Stimulated activated CD4-positive, alpha-beta T cell treated with anti-CD3 and anti-CD28 coated beads, Interleukin-4, amount 100 ng/mL, for 48 hours (primary cell): ENCODE measurements at places on chromosomes 16 and 17.

GRCh38 chr17:15348021-15348420 lies 6.6 kb upstream of the TEKT3 start:
- no peak for DNase-seq

DNA sequence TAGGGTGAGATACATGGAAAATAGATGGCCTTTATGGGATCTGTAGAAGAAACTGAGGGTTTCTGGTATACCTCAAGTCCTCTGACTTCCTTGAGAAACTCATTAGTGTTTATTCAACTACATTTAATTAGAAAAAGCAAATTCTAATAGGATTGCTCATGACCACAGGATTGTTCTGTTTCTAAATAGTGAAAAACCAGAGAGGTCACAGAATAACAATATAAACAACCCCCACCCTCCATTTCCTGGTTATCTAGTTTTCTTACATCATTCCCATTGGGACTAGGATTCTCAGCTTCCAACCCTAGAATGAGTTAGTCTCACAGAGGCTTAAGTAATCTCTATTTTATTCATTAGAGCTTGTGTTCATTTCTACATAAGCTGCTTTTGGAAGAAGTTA lies 30.0 kb downstream of the SF3B3 start:
- no peak for DNase-seq

GRCh38 chr16:6704306-6704930 lies 628.2 kb upstream of the RBFOX1 start:
- no peak for DNase-seq

DNA sequence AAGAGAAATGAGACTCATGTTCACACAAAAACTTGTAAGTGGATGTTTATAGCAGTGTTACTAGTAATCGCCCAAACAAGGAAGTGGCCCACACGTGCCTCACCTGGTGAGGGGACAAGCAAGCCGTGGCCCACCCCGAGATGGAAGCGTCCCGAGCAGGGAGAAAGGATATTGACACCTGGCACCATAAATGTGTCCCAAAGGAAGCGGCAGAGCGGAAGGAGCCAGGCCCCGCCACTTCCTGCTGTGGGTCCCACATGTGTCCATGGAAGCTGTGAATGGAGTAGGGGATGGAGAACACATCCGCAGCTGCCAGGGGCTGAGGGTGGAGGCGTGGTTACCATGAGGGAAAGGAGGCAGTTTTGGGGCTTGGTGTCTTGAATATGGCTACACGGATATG lies 18.9 kb downstream of the KCNJ18 start:
- DNase-seq, result no peak

- no peak for DNase-seq
Observed at GRCh38 chr17:30547778-30548573, 70.8 kb downstream of the GOSR1 start.

DNA sequence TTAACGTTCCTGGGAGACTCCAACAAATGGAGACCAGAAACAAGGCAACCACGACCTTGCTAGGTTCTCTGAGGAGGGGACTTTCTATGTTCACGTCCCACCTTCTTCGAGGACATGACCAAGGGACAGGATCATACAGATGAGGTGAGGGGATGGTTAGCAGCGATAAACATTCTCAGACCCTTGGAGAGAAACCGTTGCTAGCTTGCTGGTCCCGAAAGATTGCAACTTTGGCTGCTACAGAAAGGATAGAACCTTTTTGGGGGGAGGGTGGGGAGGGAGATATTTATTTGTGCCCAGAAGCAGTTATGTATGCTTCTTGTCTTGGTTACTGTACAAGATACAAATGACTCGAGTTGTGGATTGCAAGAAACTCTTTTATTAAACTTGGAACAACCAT lies 35.3 kb upstream of the KCNJ2 start:
- no peak for DNase-seq

GRCh38 chr16:13660807-13661206 lies 259.1 kb upstream of the ERCC4 start:
- DNase-seq, result no peak

- DNase-seq, result no peak
Observed at GRCh38 chr16:84886497-84887090, 66.8 kb downstream of the CRISPLD2 start.

DNA sequence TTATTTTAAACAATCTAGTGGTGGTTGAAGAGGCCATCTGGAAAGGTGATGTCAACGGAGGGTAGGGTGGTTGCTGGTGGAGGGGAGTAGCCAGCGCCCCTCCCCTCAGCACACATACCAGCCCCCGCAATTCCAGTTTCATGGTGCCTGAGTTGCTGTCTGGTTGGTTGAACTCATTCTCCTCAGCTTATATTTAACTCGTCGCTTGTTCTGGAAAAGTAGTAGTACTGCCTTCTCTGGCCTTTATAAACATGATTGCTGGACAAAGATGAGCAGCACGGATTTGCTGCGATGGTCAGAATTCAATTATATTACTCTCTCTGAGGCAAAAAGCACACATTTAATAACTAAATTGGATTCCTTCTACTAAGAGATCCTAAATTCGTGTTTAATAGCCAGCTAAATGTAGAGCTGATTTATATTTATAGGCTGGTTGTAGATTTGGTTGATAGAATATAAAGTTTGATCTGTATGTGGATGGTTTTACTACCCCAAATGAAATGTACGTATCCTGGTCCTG lies 238.0 kb upstream of the TBX2 start:
- DNase-seq, result no peak

- no peak for DNase-seq
Observed at GRCh38 chr16:88341551-88342290, 41.0 kb upstream of the ZNF469 start.

DNA sequence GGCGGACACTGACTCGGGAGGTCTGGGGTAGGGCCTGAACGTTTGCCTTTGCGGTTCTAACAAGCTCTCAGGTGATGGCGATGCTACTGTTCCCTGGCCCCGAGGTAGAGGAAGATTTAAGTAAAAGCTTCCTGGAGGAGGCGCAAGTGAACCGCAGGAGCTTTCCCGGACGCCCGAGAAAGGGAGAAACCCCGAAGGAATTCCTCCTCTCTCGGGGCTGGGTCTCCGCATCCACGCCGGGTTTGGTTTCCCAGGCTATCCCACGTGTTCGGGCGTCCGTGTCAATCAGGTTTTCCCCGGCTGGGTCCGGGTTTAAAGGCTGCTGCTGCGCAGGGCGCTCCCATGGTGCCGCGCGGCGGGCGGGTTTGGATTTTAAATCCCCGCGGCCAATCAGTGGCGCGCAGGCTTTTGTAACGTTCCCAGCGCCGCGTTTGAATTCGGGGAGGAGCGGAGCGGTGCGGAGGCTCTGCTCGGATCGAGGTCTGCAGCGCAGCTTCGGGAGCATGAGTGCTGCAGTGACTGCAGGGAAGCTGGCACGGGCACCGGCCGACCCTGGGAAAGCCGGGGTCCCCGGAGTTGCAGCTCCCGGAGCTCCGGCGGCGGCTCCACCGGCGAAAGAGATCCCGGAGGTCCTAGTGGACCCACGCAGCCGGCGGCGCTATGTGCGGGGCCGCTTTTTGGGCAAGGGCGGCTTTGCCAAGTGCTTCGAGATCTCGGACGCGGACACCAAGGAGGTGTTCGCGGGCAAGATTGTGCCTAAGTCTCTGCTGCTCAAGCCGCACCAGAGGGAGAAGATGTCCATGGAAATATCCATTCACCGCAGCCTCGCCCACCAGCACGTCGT lies at the start of gene PLK1:
TSS of gene PLK1 (plus strand) at position 460 of the 844 bp plus-strand sequence. CDS start at position 504, 44 bp downstream.
- peak; percentile 81 for DNase-seq

DNA sequence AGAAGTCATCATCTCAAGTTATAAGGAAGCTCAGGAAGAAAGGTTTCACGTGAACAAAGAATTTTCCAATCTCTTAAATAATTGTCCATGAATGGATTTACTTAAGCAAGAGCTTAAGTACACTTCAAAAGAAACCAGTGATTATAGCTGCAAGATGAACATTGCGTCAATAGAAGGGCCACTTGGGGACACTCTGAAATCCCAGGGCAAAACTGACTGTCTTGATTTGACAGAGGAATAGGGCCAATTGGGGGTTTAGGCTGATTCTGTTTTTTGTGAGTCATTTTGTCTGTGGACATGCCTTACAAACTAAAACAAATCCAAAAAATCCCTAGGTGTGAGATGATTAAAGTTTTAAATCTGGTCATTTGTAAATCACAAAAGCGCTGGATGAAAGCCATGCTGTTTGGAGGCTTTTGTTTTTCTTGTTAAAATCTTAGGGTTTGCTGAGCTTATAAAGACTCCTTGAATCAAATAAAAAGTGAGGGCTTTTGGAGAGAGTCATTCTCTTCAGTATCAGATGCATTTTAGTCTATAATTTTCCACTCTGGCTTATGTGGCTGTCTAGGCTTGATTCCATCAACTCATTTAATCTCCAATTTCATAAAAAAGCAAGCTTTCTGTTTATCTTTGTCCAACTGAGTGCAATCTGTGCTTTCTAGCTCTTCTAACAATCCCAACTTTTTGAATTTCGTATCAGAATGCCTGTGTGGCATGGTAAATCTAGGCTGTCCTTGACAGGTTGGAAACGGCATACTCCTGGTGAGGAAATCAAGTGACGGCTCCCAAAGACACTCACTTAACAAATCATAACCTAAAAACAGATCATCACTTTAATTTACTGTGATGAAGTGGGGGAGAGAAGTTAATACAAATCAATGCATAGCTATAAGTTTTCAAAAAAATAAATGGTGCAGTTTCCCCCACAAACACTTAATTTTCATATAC lies 98.2 kb upstream of the SOX9 start:
- no peak for DNase-seq

DNA sequence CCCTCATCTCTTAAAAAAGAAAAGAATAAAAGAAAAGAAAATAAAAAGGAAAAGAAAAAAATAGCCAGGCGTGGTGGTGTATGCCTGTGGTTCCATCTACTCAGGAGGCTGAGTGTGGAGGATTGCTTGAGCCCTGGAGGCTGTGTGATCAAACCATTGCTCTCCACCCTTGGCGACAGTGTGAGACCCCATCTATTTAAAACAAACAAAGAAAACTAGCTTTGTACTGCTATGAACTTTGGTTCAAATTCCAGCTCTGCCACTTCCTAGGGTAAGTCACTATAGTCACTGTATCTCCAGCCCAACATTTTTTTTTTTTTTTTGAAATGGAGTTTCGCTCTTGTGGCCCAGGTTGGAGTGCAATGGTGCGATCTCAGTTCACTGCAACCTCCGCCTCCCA lies 4.2 kb downstream of the CTF1 start:
- DNase-seq, result no peak

GRCh38 chr17:69067274-69068047 lies 6.7 kb upstream of the ABCA9 start:
- DNase-seq, result no peak

DNA sequence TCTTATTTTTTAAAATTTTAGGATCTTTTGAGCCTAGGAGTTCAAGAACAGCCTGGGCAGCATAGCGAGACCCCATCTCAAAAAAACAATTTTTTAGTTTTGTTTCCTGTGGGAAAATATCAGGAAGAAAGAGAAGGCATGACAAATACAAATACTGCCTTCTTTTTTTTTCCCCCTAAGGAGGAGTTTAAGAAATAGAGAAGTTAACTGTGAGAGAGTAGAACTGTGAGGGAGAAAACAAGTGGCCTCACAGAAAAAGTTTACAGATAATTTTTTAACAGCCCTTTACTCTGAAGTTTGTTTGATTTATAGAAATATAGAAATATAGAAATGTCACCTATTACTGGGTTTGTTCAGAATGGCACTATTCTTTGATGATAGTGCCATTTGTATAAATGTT lies 21.1 kb downstream of the TTYH2 start:
- DNase-seq, result no peak

DNA sequence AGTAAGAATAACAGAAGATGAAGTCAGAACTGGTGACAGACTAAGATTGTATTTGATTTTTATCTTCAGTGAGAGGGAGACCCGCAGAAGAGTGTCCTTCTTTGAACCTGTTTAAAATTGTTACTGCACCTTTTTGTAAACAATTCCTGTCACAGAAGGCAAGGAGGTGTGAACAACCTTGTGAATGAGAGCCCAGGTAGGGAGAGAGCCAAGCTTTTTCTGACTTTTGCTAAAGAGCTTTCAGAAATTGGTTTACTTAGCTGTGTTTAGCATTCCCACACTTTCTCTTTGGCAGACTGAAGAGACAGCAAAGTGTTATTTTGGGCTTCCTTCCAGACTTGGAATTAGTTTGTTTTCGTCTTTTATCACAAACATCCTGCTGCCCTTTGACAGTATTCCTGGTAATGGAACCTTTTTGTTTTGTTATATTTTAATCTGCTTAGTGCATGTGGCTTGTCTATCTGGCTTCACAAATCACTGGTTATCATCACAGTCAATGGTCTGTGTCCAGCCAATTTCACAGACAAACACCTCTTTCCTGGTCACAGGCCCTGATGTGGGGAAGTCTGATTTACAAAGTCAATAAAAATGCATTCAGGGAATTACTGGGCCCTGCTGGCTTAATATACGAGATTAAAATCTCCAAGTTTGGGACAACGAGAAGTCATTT lies 85.7 kb upstream of the HS3ST2 start:
- DNase-seq, result no peak

- no peak for DNase-seq
Observed at GRCh38 chr16:86736502-86736901, 158.2 kb downstream of the FOXL1 start.

- DNase-seq, result no peak
Observed at GRCh38 chr17:77382966-77383612, 242.3 kb downstream of the SEC14L1 start.

DNA sequence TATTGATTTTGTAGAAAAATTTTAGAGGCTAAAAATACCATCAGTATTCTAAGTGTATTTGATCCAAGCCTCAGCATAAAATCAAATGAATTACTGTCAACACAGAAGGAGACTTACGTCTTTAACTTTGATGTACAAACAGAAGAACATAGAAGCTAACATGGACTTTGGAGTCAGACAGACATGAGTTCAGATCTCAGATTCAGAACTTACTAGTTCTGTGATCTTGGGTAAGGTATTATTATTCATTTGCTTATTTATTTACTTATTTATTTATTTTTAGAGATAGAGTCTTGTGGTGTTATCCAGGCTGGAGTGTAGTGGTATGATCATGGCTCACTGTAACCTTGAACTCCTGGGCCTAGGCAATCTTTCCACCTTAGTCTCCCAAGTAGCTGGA lies 4.0 kb upstream of the SLFN12L start:
- DNase-seq, result no peak

GRCh38 chr16:58266336-58266735 lies 28.5 kb downstream of the PRSS54 start:
- no peak for DNase-seq

GRCh38 chr16:57314161-57314785 lies 29.8 kb upstream of the PLLP start:
- DNase-seq, result no peak

GRCh38 chr16:783404-784161 lies 4.6 kb downstream of the RPUSD1 start:
- DNase-seq, result no peak

DNA sequence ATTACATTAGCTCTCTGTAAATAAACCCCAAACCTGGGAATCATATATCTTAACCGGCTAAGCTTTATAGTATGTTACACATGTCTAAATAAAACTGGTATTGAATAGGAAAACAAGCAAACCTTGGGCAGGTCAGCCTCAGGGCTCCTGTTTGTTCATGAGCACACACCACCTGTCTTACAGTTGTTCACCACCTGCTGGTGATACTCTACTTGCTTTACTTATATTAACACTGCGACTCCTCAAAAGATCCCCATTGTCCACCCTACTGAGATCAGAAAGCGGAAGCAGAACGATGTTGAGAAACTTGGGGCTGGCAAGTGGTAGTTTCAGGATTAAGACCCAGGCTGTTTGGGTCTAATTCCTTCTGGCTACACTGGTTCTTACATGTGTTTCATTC lies 16.4 kb downstream of the CDH13 start:
- DNase-seq, result no peak

- no peak for DNase-seq
Observed at GRCh38 chr17:21199856-21200255, 14.1 kb downstream of the TMEM11 start.

GRCh38 chr16:50354629-50355456 lies 13.9 kb downstream of the BRD7 start:
- DNase-seq, result no peak
